ENCODE measurements at places on chromosomes 5 and 9. TPM values are rescaled to one million over a fixed set of nuclear protein-coding genes. Genes with fewer than 3 reads are reported as not detected.

- no peak for DNase-seq
Measured at GRCh38 chr9:79880626-79881025, 308.9 kb downstream of the TLE4 start.

GRCh38 chr5:127702926-127703561 lies at the start of gene CCDC192:
Gene CCDC192, plus strand, starts transcription at chr5:127703391. Its CDS starts 55 bp downstream, at chr5:127703446.
- no peak for DNase-seq

DNA sequence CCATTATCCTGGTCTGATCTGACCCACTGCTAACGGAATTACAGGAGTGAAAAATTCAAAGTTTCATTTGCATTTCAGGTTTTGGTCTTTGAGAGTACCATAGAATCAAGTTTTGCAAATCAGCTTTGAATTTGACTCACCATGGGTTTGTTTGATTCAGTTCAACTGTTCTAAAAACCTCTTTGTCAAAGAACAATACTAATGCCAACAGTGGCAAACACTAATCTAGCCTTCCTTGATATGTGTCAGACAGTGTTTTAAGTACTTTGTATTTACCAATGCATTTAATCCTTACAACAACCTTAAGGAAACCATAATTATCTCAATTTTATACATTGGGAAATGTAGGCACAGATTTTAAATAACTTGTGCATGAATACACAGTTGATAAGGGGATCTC lies 10.1 kb upstream of the FSD1L start:
- no peak for DNase-seq

GRCh38 chr9:108852079-108852478 lies 3.7 kb downstream of the ACTL7B start:
- no peak for DNase-seq

DNA sequence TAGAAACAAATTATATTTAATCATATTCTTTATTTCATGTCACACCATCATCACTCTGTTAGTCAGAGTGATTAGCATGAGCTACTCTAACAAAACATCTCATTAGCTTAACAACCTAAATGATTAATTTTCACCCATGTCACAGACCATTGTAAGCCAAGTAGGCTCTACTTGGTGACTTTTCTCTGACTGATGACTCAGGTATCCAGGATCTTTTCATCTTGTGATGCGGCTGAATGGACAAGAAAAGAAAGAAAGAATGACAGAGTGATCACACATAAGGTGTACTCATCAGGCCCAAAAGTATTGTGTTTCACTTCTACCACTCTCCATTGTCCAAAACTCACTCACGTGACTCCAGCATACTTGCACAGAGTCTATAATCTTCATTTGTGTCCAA lies 299.3 kb downstream of the ANXA1 start:
- DNase-seq: no peak

DNA sequence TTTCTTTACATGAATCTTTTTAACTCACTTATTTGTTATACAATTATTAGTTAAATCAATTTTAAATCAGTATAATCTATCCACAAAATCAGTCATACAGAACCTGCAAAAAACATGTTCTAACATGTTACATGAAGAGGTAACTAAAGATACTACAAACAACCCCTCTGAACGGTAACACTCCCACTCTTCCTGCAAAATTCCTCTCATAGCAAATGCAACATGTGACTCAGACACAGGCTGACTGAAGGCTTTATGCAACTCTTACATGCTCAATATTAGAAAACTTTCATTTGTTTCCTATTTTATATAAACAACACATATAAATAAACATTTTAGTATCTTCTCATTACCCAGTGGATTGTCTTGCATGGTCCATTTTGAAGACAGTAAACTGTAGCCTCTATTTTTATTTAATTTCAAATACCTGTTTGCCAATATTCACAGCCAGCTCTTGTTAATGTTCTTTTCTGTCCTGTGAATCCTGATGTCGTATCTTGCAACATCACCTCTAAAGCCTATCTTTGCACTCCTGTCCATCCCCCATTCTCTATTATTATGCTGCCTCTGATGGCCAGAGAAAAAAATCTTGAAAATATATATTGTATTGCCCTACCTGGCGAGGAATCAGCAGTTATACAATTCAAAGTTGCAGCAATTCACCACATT lies 100.5 kb upstream of the CCDC152 start:
- no peak for DNase-seq

DNA sequence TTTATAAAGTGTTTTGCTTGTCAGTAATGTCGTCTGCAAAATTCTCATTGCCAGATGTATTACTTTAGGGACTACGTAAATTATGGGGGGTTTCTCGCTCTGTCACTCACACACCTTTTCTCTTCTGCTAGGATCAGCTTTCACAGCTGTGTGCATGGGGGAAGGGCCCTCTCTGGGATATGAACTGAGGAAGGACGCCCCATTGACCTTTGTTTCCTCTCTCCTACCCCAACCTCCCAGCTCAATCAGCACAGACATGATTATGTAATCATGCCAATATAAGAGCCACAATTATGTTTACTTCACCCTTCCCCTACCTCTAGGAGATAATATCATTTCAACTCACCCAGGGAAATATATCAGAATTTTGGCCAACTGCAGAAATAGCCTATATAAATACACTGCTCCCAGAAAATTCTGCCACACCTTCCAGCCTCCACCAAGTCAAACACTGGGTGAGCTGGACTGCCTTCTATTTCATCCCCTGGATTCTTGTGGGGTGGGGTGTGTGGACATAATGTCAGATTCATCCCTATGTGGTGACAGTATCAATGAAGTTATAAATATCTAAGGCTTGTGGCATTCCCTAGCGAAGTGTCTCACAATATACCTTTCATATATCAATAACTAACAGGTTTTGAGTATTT lies 12.6 kb upstream of the SEMA5A start:
- no peak for DNase-seq

DNA sequence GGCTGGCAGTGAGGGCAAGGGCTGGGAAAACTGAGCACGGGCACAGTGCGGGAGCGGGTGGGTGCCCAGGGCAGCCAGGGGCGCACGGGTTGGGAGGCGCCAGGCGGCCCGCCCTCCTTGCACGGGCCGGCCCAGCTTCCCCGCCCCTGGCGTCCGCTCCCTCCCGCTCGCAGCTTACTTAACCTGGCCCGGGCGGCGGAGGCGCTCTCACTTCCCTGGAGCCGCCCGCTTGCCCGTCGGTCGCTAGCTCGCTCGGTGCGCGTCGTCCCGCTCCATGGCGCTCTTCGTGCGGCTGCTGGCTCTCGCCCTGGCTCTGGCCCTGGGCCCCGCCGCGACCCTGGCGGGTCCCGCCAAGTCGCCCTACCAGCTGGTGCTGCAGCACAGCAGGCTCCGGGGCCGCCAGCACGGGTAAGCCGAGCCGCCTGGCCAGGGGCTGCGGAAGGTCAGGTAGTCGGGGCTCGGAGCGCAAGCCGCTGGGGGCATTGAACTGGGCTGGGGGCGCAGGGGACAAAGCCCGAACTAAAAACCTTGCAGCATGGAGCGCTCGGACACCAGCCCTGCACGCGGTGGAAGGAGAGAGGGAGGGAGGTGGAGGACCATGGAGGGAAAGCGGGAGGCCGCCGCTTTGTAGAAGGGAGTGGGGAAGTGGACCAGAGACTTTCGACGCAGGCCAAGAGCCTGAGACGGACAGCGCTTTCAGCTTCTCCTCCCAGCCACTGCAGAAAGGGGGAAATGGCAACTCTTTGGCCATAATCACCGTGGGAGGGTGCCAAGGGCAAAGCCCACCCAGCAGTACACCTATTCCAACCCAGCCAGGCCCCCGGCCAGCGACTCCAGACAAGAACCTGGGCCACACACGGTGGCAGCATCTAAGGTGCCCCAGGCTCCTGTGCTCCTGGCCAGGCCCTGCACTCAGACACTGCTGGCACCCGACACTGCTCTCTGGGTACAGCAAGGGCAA lies at the start of gene TGFBI:
Gene TGFBI, plus strand, starts transcription at position 207 of the 961 bp plus-strand sequence. Its CDS starts 68 bp downstream, at position 275.
- no peak for DNase-seq

GRCh38 chr5:666816-667498 lies 26.2 kb downstream of the TPPP start:
- no peak for DNase-seq

GRCh38 chr9:8769153-8769552 lies 969.6 kb upstream of the DMAC1 start:
- no peak for DNase-seq

Gene SLCO6A1
- total RNA-seq: not detected

Gene CCL19
- not detected for total RNA-seq

Gene FAM221B
- total RNA-seq: not detected

Gene CD274
- total RNA-seq: 11.4 TPM

Gene LCN10
- 2.2 TPM for total RNA-seq

Gene SNX30
- total RNA-seq: 8.9 TPM

All from T-cell (primary cell).